ENCODE measurements at places on chromosomes 11 and 22.

DNA sequence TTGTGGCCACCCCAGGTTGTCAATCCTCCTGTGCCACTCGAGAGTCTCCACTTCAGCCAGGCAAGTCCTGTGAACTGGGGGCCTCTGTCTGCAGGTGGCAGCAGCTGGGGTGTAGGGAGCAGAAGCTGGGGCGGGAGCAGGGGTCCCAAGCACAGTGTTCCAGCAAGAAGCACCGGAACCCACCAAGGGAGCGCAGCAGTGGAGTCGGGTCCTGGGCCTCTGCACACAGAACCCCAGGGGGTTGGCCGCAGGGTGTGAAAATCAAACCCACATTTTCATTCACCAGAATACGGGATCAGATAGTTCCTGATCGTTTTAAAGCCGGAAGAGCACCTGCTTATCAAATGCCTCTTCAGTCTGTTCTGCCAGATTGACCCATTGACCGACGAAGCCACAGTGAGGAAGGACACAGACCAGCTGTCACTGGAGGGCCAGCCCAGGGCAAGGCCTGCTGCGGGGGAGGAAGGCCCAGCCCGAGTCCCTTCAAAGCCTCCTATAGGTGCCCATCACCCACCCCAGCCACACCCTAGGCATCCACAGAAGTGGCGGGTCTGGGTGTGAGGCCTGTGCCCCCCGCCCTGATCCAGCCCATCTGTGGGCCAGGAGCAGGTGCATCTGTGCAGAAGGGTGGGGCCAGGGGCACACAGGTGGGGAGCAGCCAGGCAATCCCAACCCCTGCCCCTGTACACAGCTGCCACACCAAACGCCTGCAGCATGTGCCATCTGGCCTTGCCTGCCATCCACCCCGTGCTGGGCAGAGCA, 34.1 kb downstream of the RSPH14 start:
- DNase-seq, result no peak

DNA sequence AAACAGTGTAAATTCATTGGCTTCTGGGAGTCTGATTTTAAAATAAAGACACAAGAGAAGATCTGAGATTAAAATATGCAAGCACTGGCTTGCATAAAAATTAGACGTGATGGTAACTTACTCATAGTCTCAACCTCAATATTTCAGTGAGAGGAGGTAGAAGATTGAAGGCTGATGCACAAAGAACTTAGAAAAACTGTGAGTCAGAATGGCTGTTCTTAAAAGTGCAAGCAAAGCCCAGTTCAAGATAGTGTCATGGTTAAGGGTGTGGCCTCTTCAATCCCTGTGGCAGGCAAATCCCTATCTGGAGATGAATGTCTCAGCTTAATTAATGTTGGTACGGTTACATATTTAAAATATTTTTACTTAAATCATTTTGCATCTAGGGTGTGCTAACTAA, 33.6 kb upstream of the FIBIN start:
- DNase-seq, result no peak

DNA sequence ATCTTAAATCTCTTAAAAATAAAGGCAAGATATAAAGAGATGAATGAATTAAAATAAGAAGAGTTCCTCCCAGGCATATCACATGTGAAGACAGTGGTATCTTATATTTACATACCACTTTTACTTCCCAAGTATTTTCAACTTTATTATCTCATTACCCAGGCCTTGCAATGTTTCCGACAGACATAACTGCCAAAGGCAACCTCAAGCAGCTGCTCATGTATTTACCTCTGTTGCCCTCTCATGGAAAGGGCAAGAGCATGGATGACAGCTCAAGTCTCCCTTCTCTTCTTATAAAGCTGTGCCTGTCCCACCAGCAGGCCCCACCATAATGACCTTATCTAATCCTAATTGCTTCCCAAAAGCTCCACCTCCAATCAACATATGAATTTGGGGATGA, 894.2 kb downstream of the NTM start:
- no peak for DNase-seq

DNA sequence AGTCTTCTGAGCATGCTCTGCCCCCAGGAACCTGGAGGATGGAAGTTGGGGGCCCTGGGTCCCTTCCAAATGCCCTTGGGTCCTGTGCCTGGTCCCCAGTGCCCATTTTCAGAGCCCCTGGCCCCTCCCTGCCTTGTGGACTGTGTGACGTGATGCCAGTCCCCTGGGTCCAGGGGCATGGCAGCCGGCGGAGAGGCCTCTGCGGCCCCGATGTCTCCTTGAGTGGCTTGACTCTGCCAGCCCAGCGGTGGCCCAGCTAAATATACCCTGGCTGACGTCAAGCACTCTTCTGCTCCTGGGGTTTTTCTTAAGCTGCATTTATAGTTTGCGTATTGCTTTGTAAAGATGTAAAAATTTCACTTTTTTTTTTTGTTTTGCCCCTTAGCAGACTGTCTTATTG, 35.2 kb upstream of the PARVG start:
- no peak for DNase-seq

DNA sequence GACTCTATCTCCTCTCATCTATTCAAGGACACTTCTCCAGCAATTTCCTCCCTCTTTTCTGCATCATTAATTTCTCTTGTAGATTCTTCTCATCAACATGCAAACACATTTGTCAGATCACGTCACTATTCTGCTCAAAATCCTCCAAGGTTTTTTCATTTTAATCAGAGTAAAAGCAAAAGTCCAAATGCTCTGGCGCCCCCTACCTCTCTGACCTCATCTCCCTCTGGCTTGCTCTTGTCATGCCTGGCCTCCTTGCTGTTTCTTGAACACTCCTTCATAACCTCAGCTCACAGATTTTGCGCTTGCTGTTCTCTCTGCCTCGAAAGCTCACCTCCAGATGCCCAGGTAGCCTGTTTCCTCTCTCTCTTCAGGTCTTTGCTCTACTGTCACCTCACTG, 22.4 kb downstream of the RTCB start:
- DNase-seq, result no peak

DNA sequence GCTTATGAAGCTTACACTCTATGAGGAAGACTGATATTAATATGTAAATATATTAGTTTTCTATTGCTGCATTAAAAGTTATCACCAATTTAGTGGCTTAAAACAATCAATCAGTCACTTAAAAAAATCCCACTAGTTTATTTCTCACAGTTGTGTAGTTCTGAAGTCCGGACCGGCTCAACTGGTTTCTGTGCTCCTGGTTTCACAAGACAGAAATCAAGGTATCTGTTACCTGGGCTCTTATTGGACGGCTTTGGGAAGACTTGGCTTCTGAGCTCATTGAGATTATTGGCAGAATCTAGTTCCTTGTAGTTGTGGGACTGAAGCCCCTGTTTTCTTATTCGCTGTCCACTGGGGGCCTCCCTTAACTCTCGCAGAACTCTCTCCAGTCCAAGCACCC, 343.0 kb downstream of the RAB38 start:
- no peak for DNase-seq

DNA sequence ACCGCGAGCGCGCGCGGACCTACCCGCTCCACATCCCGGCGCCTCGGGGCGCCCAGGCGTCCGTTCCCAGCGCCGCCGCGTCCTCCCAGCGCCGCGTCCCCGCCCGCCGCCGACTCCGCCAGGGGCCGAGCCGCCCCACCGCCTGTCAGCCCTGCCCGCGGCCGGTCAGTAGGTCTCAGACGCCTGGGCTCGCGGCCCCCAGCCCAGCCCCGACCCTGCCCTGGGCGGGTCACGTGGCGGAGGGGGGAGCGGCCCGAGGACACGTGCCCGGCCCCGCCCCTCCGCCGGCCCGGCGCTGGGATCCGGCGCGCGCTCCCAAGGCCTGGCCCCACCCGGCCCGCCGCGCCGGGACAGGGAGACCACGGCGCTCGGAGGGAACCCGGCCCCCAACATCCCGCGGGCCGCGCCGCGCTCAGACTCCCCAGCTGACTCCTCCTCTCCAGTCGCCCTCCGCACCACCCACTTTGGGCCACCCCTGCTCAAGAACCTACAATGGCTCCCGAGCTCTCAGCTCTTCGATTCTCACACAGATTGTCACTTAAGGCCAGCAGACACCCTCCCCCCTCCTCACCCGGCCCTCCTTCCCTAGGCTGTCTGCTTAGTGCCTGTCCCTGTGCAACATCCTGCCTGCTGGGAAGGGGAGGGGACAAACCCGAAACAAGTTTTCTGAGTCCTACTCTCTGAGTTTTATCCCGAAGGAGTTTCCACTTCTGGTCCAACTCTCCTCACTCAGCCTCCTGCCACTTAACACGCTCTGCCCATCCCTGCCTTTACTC, at the start of gene RAB3IL1:
Gene RAB3IL1, minus strand, starts transcription at position 233 of the 776 bp plus-strand sequence. Its CDS starts 199 bp downstream, at position 34.
- no peak for DNase-seq

DNA sequence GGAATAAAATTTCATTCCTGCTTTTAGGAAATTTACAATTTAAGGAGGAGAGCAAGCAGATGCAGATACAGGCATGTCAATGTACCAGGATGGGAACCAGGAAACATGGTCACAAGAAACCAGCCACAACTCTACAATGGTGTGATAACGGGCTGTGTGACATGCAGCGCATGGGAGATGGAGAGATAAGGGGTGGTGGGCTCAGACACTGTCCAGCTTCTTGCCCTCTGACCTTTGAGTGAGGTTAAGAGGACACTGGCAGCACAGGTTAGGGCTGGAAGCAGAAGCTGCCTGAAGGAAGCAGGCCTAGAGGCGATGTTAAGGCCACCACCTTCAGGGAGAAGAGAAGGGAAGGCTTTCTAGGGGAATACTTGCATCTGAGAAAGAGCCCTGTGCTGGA, 2.3 kb upstream of the SORL1-AS1 start:
- no peak for DNase-seq

- DNase-seq, result no peak
These were observed 16.4 kb upstream of the CTSC start for GRCh38 chr11:88353835-88354496.

DNA sequence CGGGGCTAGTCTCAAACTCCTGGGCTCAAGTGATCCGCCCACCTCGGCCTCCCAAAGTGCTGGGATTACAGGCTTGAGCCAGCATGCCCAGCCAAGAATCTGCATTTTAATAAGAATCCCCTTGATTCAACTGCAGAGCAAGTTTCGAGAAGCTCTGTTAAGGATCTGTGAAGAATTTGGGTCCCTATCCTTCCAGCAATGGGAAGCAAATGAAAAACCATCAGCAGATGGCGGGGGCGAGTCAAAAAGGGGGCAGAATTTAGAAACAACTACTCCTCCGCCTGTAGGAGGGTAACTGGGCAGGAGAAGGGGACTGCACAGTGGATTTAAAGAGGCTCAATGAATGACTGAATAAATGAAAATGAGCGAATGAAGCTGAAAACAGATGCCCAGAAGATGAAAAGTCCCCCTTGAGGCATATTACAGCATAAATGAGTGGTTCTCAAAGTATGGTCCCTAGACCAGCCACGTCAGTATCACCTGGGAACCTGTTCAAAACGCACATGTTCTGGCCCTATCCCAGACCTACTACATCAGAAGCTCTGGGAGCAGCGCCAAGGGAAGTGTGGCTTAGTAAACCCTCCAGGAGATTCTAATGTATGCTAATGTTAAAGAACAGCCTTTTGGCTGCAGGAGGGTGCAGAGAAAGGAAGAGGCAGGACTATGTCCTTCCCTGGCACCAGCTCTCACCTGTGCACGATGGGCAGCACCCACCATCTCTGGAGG, 15.0 kb downstream of the VWCE start:
- no peak for DNase-seq

- no peak for DNase-seq
These were observed 53.4 kb upstream of the SPATA19 start for GRCh38 chr11:133898770-133899115.

DNA sequence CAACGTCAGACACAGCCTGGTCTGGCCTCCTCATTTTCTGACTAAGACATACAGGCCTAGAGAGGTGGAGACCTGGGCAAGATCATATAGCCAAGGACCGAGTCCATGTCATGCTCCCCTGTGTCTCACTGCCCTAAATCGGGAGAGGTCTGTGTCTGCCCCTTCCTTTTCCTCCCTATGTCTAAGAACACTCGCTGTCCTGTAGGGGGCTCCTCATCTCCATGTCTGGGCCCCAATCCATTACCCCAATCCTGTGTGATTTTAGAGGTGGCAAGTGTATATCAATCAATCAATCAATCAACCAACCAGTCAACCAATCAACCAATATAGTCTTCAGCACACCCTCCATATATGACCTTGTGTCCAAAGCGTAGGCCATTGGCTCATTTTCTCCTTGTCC, 125.7 kb downstream of the KIRREL3 start:
- DNase-seq, result no peak

DNA sequence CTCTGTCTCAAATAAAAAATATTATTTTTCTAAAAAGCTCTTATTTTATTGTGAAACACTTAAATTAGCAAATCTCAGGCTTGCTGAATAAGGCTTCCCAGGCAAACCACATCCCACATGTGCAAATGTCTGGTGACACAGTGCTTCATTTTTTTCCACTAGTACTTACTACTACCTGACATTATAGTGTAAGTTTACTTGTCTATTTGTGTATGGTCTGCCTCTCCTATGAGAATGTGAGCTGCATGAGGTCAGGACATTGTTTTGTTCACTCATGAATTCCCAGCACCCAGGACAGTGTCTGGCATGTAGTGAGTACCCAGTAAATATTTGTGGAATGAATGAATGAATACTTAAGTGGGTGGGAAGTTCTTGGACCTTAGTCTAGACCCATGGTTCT, 103.1 kb downstream of the PTPRJ start:
- DNase-seq, result no peak

- DNase-seq, result no peak
These were observed 9.2 kb upstream of the AIFM3 start for GRCh38 chr22:20957683-20958431.

DNA sequence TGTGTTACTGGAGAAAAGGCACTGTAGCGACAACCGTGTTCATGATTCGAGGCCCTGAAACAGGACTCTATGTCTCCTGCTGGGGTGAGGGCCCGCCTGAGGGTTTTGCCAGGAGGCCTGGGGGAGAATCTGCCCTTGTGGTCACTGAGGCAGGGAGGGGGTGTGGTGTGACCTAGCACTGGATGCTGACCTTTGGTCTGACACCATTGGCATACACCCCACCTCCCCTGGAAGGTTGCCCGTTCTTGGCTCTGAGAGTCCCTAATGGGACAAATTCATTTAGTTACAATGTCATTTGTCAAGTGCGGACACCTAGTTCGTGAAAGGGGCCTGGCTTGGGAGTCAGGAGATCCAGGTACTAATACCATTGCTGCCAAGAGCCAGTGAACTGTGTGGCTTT, 29.0 kb downstream of the NECTIN1 start:
- DNase-seq, result no peak

DNA sequence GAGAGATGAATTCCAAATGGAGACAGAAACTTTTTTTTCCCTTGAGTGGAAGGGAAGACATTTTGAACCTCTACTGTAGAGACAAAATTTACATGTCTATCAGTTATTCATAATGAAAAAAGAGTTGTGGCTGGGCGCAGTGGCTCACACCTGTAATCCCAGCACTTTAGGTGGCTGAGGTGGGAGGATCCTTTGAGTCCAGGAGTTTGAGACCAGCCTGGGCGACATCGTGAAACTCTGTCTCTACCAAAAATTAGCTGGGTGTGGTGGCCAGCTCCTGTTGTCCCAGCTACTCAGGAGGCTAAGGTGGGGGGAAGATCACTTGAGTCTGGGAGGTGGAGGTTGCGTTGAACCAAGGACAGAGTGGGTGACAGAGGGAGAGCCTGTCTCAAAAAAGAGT, 4.1 kb downstream of the EED start:
- no peak for DNase-seq

DNA sequence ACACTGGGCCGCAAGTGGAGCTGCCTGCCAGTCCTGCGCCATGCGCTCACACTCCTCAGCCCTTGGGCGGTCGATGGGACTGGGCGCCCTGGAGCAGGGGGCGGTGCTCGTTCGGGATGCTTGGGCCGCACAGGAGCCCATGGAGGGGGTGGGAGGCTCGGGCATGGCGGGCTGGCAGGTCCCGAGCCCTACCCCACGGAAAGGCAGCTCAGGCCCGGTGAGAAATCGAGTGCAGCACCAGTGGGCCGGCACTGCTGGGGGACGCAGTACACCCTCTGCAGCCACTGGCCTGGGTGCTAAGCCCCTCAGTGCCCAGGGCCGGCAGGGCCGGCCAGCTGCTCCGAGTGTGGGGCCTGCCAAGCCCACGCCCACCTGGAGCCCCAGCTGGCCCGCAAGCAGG, 328.7 kb upstream of the LRRC4C start:
- no peak for DNase-seq
